ENCODE measurements at places on chromosomes 12 and 14.

GRCh38 chr14:76918256-76918781 is 92.1 kb downstream of the LRRC74A start:
- DNase-seq = peak; percentile 32

- DNase-seq = no peak
Measured at GRCh38 chr12:41108032-41108431, 80.1 kb upstream of the PDZRN4 start.

- no peak for DNase-seq
Measured at GRCh38 chr12:68913682-68914081, 19.3 kb downstream of the CPM start.

- DNase-seq = no peak
Measured at GRCh38 chr12:111154147-111154834, 214.6 kb downstream of the PHETA1 start.

DNA sequence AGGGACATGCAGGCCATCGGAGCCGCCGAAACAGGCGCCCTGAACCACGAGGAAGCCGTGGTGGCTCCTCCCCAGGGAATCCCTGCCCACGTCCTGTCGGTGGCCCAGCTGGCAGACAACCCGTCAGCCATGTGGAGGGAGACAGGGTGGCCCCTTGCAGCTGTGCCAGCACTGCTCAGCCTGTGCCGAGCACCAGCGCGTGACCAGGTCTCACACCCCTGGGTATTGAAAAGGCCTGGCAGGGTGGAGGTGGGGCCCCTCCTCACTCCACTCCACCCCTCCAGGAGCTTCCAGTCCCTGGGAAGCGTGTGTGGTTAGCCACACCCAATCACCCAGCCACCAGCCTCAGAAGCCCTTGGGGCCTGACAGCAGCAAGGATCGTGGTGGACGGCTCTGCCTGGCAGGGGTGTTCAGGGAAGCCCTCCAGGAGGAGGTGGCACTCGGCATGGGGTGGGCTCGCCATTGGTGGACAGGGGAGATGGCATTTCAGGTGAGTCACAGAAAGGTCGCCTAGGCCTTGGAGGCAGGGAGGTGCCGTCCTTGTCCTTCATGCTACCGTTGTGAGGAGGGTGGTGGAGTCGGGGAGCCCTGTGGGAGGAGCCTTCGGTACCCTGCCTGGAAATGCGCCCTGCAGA is 12.3 kb upstream of the DLK1 start:
- no peak for DNase-seq

DNA sequence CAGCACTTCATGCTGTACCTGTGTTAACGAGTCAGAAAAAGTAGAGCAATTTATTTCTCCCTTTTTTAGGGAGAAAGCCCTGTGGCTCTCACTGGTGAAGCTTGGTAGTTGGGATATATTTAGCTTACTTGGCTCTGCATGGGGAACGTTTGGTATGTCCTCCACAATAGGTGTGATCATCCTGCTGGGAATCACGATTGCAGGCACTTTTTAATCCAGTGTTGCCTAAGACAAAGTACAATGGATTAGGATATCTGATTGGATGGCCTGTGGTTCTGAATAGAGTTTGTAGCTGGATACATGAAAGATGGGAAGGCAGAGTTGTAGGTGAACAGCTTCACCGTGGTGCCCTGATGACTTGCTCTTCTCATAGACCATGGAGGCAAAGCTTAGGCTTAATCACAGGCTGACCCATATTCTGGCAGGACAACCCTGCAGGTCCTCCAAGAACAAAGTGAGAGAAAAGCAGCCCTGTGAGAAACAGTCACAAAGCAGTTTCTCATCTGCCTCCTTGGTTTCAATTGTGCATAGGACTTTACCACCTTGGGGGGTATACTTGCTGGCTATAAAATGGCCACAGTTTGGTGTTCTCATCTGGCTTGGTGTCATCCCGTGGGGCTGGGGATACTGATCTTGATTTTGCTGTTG is 7.5 kb downstream of the RESF1 start:
- no peak for DNase-seq

DNA sequence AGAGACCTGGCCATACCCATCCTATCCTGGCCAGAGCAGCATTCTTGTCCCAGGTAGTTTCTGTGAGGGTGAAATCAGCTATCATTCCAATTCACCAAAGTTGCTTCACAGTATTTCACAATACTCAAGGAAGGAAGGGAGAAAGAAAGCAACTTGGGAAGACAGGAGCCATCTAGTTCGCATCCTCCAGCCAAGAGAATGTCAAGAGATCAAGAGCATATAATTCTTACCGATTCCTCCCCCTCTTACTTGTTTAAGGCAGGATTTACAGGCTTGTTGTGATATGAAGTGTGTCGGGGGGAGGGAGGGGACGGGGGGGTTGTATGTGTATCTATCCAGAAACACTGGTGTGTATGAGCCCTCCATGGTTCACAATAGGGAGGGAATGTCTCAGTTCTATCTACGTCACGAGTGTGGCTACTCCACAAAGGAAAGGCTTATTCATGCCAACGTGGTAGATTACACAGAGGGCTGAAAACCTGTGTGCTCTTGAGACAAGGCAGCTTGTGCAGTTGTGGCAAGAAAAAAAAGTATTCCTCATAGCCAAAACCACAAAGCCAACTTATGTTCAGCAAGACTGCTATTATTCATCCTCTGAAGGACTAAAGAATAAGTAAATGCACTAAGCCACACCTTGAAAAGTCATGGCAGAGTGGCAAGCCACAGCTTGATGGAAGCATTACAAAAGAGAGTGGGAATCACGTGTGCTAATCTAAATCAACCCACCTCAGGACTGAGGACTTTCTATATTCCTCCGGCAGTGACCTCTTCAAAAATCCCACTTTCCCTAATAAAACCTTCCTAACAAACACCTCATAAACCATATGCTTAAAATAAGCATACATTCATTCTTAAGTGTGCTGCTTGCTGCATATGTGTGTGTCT is 35.0 kb downstream of the CORO1C start:
- peak; percentile 86 for DNase-seq

GRCh38 chr12:89801284-89801683 is 92.6 kb upstream of the ATP2B1 start:
- DNase-seq = no peak

GRCh38 chr12:53674977-53675700 is 744 bp downstream of the ATP5MC2 start:
- peak; percentile 30 for DNase-seq

DNA sequence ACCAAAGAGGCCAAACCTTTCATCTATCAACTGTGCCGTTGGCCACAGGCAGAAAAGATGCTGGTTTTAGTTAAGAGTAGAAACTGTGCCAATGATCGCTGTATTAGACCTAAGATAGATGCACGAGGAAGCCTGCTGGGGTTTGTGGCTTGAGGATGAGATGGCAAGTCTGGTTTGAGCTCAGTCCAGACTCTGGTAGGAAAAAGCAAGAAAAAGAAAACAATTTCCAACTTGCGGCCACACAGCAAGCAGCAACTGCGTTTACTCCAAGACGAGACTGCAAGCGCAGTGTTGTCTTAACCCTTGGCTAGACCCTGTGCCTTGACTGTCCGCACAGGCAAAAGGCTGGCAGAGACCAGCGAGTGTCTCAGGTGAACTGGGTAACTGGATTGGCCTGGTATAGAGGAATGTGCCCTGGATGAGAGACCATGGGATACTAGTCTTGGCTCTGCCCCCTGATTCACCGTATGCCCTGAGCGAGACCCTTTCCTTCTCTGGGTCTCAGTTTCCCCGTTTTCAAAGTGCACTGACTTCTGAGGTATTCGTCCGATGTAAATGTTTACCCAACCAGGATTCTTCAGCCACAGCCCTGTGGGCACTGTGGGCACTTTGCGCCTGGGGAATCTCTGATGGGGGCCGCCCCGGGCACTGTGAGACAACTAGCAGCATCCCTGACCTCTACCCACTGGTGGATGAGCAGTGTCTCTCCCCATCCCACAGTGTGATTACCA is 113.4 kb downstream of the DICER1 start:
- DNase-seq = no peak

- peak; percentile 64 for DNase-seq
Measured at GRCh38 chr14:20327005-20327869, 5.8 kb downstream of the CCNB1IP1 start.

DNA sequence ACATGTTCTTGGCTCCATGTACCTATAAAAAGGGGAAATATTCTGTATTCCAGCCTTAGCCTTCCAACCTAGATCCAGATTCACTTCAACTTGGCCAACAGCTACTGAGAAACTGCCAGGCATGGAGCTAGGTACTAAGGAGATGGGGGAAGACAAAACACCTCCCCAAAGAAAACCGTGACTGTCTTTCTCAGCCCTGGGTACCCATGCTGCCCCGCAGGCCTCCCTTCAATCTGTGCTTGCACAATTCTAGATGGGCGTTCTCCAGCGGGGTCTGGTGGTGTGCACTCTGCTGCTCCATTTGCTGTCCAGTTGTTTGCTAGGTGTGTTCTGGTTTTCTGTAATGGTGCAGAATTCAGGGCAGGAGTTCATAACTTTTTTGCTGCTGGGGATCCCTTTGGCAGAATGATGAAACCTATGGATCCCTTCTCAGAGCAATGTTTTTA is 817 bp upstream of the KRT4 start:
- DNase-seq = no peak

DNA sequence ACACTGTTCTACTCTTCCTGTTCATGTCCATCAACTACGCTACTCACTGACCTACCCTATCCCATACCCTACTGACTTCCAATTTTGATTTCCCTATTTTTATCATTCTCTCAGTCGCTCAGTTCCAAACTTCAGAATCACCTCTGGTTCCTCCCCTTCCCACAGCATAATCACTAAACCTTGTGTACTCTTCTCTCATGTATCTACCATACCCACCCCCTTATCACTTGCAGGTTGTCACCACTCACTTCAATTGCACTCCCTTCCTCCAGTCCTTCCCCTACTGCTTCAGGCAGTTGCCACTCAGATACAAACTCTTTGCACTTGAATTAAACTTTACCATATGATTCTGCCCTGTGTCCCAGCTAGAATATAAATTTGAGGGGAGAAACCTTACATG is 6.3 kb downstream of the RACGAP1 start:
- no peak for DNase-seq

- peak; percentile 33 for DNase-seq
Measured at GRCh38 chr14:26281280-26281998, 316.4 kb downstream of the NOVA1 start.

- no peak for DNase-seq
Measured at GRCh38 chr14:97156705-97157104, 359.5 kb downstream of the VRK1 start.

DNA sequence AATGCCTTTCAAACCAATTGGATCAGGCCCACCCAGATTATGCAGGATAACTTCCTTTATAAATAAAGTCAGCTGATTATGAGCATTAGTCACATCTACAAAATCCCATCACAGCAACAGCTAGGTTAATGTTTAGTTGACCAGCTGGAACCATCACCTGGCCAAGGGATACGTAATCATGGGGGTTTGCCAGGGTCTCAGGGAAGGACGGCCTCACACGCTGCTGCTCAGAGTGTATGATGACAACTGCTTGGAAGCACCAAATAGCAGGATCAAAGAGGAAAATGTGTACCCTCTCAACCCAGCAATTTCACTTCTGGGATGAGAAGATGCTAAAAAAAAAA is 162.6 kb downstream of the SLC15A4 start:
- DNase-seq = no peak

DNA sequence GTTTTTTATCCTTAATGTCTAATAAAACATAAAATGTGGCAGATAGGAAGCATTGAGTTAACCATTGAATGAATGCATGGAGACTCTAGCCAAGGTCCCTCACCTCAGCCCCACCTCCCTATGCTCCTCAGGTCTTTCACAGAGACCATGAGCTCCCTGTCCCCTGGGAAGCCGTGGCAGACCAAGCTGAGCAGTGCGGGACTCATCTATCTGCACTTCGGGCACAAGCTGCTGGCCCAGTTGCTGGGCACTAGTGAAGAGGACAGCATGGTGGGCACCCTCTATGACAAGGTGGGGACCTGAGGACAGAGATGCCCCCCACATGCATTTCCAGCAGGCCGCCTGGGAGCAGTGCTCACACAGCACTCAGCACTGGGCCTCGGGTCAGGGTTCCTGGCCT is 3.4 kb downstream of the MYG1 start:
- no peak for DNase-seq

DNA sequence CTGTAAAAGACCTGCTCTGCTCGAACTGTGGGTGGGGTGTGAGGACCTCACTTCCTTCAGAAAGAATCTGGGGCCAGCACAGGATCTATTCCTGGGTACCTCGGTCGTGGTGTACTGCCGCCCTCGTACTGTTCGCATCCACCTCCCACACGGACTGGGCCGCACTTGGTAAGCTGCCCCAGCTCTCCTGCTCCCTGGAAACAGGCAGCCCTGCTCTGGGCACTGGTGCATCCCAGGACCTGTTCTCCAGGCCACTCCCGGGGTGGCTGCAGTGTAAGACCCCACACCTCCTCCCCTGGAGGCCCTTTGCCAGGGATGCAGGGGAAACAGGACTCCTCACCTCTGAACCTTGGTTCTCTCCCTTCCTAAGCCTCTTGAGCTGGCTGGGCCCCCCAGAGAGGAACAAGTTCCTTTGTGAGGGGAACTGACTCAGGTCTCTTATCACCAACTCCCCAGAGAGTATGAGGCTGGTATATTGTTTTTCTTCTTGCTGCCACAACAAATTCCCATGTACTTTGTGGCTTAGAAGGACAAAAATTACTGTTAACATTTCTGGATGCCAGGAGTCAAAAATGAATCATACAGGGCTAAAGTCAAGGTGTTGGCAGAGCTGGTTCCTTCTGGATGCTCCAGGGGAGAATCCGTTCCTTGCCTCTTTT is 276.5 kb downstream of the NUAK1 start:
- no peak for DNase-seq

DNA sequence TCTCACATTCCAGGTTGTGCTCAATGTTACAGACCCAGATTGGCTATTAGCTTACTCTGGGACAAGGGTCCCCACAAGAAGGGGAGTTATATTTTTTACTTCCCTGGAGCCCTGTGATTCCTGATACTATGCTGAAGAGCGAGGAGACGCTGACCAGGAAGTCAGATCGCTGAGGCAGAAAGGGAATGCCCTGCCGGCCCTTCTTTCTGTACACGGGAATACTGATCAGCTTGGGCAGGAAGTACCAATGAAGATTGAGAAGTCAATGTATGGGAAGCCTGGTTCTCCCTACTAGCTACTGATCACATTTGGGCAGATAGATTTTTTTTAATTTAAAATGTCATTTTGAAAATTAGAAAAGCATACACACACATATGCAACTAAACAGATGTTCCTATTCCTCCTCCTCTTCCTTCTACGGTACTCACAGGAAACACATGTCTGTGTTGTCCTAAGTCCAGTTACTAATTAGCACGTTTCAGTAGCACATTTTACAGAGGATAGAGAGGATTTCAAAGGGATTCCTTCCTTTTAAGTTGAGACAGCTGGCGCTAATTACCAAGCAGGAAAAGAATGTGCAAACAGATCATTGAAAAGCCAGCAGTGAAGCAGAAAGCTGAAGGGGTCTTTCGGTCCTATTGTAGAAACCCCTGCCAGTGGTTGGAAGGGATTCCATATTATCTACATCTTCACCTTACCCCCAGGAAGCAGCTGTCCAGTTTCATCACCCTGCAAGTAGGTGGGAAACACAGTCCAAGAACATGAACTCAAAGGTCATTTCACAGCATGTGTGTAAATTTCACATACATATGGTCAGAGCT is 292.4 kb downstream of the DUSP6 start:
- DNase-seq = peak; percentile 18
